Temporal lobe (tissue), 4 donors: ENCODE measurements at places on chromosomes 7 and 10. TPM values are rescaled to one million over a fixed set of nuclear protein-coding genes. Genes with fewer than 3 reads are reported as not detected.

VPS50 gene
- 81.4 TPM for total RNA-seq

CYP3A4 gene
- not detected for total RNA-seq

LRRC18 gene
- not detected for total RNA-seq

CDHR3 gene
- 11.6 TPM for total RNA-seq

GRID2IP gene
- total RNA-seq, result 0.74 TPM

ASAH2B gene
- 7.4 TPM for total RNA-seq

ACTA2 gene
- total RNA-seq, result 20.7 TPM

PTPRZ1 gene
- total RNA-seq, result 359 TPM

GPER1 gene
- 0.98 TPM for total RNA-seq

RNF148 gene
- total RNA-seq, result 0.25 TPM

KLHL7 gene
- 84.1 TPM for total RNA-seq

TMEM178B gene
- total RNA-seq, result 64.7 TPM
